H7 (cell line): ENCODE measurements at places on chromosomes 12 and 14. TPM values are rescaled to one million over a fixed set of nuclear protein-coding genes. Genes with fewer than 3 reads are reported as not detected.

GRCh38 chr12:100128512-100128908, 14.2 kb downstream of the BLTP3B start:
- DNase-seq: peak; percentile 42

DNA sequence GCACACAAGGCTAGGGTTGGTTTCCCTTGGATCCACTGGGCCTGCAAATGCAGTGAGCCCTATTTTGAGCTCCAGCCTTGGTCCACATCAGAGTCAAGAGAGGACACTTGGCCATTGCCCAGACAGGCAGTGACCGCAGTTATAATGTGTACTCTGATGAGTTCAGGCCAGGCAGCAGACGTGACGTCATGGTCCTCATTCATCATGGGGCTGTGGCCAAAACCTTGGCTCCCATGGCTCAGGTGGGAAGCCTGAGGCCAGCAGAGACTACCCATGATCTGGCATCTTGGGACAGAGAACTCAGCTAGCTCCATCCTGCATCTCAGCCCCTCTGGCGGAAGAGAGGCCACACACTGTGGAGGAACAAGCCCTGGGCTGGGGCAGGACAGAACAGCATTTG, 16.4 kb downstream of the TMEM63C start:
- DNase-seq: no peak

PTPRR gene
- total RNA-seq: 0.59 and 0.85 TPM in 2 replicates

GRCh38 chr12:1956716-1957115, 38.3 kb upstream of the CACNA2D4 start:
- DNase-seq: no peak

- DNase-seq: peak; percentile 14
Measured at GRCh38 chr14:21846227-21846885, 172.7 kb upstream of the OR4E1 start.

- no peak for DNase-seq
Measured at GRCh38 chr12:114140576-114140975, 174.5 kb upstream of the RBM19 start.

DNA sequence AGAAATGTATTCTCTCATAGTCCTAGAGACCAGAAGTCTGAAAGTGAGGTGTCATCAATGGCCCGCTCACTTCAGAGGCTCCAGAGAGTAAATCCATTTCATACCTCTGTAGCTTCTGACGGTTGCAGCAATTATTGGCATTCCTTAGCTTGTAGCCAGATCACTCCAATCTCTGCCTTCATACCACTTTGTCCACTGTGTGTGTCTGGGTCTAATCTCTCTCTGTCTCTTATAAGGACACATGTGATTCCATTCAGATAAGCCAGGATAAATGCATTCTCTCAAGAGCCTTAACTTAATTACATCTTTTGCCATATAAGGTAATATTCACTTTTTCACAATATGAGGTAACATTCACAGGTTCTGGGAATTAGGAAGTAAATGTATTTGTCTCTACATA, 365.7 kb downstream of the GXYLT1 start:
- no peak for DNase-seq

DNA sequence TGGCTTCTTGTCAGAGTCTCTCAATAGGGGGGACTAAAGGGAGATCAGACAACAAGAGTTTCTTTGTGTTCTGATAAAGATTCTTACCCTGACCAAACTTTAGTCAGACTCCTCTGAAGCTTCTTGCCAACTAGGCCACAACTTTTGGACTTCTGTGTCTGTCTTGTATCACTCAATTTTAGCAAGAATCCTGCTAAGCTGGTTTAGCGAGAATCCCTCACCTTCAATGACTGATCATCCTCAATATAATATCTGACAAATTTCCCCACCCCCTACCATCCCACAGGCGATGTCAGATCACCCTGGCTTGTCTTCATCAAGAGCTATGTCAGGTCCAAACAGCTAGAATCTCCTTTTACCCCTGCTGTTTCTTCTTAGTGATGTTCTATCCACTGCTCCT, 215.2 kb downstream of the RASSF9 start:
- DNase-seq: no peak

- no peak for DNase-seq
Measured at GRCh38 chr12:105032703-105033357, 46.7 kb downstream of the NOPCHAP1 start.

GRCh38 chr14:48693793-48694192, 892.4 kb downstream of the RPS29 start:
- DNase-seq: no peak

DNA sequence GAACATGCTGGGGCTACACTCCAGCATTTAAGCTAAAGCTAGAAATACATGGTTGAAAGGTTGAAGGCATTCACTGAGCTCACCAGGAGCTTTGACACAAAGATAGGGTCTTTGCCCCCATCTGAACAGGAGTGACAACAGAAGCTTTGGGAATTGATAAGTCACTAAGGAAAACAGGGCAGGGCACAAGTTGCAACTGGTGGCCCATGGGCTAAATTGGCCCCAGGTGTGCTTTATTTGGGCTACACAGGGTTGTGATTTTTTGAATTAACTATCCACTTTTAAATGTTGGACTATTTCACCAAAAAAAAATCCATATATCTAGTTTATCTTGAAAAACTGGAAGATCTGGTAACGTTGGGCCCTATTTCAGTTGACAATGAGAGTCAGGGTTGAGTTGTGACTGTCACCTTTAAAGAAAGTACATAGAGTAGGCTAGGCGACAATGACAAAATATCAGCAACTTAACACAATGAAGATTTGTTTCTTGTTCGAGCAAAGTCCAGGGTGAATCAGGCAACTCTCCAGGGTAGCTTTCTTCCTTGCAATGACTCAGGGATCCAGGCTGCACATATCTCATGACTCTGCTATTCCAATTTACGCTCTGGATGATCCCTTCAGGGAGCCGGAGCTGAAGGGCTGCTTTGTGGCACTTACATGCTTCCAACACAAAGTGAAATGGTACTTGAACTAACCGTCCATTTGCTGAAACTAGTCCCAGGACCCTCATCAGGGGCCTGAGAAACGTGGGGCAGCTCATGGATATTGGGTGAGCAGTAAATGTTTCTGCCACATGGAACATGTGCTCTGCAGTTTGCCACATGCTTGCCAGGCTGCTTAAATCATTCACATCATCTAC, 13.3 kb upstream of the EIF4B start:
- DNase-seq: no peak

DNA sequence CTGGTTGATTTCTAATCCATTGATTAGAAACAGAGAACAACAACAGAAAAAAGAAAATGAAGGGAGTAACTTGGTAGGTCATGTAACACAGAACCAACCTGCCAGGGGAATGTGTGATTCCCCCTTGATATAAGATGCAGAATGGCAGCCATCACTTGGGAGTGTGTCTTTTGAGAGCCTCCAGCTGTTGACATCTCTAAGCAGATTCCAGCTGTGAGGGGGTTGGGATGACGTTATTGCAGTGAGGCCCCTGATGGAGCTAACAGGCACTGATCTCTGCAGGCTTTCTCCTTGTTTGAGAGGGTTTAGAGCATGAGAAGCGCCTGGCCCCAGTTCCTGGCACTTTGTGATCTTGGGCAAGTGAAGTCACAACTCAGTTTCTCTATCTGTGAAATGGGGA, 124.9 kb downstream of the PELI2 start:
- DNase-seq: no peak

LALBA gene
- not detected in 2 replicates for total RNA-seq

DNA sequence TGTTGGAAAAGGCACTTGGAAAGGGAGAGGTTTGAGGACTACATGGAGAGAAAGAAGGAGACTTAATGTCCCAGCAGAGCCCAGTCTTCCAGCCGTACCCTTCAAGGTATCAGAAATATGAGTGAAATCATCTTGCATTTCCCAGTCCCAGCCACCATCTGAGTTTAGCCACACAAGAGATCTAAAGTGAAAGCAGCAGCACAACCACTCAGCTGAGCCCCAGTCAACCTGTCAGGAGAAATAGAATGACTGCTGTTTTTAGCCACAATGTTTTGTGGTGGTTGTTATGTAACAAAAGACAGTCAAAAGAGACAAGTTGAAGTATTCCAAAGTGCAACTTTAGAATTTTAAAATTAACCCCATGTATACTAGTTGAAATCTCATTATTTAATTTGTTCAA, 28.0 kb downstream of the DERA start:
- DNase-seq: no peak

TAS2R13 gene
- total RNA-seq: 0.24 TPM in 1 of 2 replicates, not detected in the other

DNA sequence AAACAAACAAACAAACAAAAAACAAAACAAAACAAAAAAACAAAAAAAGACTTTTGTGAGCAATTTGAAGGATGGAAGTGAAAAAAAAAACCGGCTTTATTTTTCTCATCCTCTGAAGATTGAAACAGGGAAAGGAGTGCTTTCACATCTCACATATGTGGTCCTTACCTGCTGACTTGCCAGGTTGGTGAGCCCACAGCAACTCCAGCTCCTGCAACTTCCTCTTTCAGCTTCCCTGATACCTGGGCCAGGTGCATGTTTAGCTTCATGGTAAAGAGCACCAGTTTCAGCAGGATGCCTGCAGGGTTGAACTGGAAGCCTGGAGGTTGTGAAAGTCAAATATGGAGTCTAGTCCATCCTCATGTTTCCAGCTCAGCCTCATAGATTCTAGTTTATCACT, 221.2 kb upstream of the OTX2 start:
- no peak for DNase-seq

DNA sequence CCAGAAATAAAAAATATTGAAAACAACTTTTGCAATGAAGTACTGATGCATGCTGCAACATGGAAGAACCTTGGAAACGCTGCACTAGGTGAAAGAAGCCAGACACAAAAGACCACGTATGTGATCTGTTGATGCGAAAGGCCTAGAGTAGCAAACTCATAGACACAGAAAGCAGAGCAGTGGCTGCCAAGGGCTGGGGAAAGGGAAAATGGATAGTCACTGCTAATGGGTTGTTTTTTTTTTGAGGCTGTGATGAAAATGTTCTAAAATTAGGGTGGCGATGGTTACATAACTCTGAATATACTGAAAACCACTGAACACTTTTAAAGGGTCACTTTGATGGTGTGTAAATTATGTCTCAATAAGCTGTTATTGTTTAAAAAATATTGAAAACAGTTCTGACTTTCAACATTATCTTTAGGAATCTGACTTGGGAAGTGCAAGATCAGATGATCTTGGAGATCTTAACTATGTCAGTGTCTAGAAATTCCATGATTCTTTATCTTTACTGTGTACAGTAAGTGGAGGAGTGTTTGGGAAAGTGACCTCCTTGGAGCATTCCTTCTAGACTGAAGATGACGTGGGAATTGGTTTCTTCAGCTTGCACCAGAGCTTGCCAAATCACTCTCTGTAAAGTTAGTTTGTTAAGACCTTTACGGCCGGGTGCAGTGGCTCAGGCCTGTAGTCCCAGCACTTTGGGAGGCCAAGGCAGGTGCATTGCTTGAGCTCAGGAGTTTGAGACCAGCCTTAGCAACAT, 12.4 kb downstream of the MLXIP start:
- DNase-seq: no peak

- DNase-seq: peak; percentile 1
Measured at GRCh38 chr14:40252817-40253447, 820.7 kb upstream of the FBXO33 start.

MANSC1 gene
- 0.94 and 2.3 TPM in 2 replicates for total RNA-seq

GRCh38 chr14:31426663-31427062, 6.3 kb upstream of the HEATR5A start:
- DNase-seq: peak; percentile 22

DNA sequence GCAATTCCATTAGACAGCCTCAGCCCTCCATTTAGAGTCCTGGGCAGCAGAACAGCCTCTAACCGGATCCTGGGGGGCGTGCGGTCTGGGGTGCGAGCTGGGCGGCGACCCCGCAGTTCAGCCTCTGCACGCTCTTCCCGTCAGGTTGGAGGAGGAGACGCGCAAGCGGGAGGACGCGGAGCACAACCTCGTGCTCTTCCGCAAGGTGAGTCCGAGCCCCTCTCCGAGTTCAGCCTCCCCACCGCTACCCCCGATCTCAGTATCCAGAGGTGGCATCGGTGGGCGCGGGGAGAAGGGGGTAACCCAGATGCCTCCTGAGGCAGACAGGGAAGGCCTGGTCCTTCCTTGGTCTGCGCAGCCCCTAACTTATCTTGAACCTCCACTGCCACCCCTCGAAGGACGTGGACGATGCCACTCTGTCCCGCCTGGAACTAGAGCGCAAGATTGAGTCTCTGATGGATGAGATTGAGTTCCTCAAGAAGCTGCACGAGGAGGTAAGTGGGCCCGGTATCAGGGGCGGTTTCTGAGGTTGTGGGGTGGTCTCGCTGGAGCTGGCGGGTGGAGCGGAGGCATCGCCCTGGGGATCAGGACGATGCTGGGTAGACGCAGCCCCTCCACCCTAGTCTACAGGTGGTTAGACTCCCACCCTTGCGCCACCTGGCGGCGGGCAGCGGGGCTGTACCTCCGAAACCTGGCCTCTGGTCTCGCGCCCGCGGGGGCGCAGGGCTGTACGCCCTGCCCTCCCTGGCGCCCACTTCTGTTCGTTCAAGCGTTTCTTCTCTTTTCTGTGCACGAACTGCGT, 1.3 kb downstream of the PRPH start:
- DNase-seq: peak; percentile 97

- DNase-seq: no peak
Measured at GRCh38 chr14:99626041-99626648, 18.8 kb upstream of the HHIPL1 start.

SLC6A13 gene
- not detected in 2 replicates for total RNA-seq

- no peak for DNase-seq
Measured at GRCh38 chr12:78457938-78458337, 406.6 kb upstream of the SYT1 start.

DNA sequence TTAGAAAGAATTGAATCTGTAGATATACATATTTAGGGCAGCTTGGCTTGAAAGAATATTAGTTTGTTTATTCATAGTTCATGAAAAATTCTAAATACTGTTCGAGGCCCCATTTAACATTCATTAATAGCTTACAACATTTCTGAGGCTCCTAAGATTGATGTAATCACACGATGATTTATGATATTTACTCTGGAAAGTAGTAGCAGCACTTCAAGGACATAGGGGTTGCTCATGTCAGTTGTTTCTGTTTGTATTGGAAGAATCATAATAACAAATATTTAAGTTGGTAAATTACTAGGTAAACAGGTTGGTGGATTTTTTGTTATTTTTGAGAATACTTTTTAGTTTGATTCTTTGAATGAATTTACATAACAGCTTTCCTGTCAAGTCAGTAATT, 30.4 kb downstream of the CAND1 start:
- DNase-seq: no peak

CTSG gene
- 0.10 TPM in 1 of 2 replicates, not detected in the other for total RNA-seq

DNA sequence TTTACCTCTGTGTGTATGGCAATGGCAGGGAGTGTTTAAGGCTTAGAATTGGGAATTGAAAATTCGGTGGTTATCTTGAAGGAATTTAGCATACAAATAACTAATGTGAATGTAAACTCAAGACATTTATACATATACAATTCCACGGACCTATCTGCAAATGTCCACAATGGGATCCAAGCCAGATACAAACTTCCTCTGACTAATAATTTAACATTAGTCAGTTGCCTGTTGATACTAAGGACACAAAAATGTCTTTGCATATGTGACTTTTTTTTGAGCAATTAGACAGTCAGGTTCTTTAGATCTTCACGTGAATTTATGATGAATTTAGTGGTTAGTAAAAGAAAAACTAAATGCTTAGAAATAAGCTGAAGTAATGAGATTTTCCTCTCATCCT, 40.5 kb downstream of the ESR2 start:
- no peak for DNase-seq

IFNG-AS1 gene
- not detected in 2 replicates for total RNA-seq

PPM1H gene
- total RNA-seq: 17.0 and 26.7 TPM in 2 replicates
